ENCODE measurements at places on chromosomes 13 and 19. TPM values are rescaled to one million over a fixed set of nuclear protein-coding genes. Genes with fewer than 3 reads are reported as not detected.
A peak's percentile ranks its signal among the peaks of the same experiment; 100 is the strongest.

DNA sequence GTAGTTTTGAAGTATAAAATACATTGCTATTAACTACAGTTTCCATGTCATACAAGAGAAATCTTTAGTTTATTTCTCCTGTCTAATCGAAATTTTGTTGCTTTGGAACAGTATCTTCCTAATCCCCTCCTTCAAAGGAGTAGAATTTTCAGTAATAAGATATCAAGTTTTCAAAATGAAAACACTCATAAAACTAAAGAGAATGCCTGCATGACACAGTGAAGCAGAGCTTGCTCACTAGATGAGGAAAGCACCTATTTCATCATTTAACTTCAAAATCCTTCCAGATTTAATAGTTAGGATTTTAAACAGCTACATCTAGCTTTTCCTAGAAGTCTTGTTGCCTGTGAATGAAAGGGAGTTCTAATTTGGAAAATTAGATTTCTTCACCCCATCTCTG, 80.8 kb downstream of the TNFSF11 start:
- DNase-seq: peak; percentile 43

DNA sequence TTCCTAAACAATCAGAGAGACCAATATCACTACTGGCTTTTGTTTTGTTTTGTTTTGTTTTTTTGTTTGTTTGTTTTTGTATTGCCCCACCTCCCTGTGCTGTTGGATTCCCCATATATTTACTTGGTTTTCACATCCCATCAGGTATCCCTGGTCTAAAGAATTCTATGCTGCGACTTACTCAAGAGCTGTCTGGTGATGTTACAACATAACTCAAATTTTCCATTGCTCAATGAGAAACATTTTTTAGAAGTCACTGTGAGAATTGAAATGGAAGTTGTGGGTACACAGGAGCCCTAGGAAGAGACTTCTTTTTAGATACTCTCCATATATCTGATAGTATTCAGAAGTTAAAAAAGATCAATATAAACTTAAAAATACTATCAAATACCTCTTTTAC, 181.4 kb downstream of the KLF5 start:
- DNase-seq: no peak

DNA sequence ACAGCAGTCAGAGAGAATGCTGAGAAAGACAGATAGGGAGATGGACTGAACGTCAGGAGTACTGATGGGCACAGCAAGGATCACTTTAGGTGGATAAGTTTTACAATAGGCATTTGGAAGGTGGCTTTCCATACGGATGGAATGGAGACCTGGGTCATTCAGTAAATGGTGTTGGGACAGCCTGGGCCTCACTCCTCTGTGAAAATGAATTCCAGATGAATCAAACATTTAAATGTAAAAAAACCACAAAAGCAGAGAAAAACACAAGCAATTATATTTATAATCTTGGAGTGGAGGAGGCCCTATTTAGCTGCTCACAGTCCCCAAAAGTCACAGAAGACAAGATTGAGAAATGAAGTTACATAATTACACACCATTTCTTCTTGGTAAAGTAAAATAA, 4.7 kb downstream of the IL17D start:
- DNase-seq: peak; percentile 28

DNA sequence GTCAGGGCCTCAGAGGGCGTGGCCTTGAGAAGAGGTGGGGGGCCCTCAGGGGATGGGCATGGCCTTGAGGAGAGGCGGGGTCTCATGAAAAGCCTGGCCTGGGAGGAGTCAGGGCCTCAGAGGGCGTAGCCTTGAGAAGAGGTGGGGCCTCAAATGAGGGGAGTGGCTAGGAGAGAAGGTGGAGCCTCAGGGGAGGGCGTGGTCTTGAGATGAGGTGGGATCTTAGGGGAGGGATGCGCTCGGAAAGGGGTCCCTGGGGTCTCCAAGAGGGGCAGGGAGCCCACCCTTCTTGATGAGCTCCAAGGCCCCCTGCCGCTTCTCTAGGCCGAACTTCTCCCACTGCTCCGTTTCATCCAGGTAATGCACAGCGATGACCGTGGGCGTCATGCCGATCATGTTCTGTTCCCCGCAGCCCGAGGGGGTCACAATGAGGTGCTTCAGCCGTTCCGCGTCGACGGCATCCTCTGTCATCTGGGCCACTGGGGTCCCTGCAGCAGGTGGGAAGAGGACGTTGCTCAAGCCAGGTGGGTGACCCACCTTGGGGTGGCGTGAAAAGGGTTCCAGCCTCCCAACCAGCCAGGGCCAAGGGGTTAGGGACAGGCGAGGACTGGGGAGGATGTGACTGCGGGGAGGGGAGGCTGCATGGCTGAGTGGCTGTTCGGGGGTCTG, 24.3 kb upstream of the TNFSF14 start:
- DNase-seq: no peak

INSR gene
- 11.7 TPM for total RNA-seq

RCBTB2 gene
- 20.4 TPM for total RNA-seq

GRCh38 chr19:33606556-33606955, 15.2 kb upstream of the CHST8 start:
- no peak for DNase-seq

SOX1 gene
- not detected for total RNA-seq

DNA sequence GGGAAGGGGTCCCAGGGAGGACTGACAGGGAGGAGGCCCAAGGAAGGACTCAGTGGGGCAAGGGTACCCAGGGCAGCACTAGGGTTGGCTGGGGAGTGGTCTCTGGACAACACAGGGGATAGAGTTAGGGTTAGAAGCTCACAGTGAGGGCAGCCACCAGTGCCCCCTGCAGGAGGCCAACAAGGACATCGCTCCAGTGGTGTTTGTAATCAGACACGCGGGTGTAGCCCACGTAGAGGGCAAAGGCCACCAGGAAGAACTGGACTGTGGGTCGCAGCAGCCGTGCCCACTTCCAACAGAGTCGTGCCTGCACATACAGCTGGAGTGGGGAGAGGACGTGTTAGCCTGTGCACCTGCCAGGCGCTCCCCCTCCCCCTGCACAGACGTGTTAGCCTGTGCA, 9.2 kb downstream of the PLPP2 start:
- no peak for DNase-seq

DNA sequence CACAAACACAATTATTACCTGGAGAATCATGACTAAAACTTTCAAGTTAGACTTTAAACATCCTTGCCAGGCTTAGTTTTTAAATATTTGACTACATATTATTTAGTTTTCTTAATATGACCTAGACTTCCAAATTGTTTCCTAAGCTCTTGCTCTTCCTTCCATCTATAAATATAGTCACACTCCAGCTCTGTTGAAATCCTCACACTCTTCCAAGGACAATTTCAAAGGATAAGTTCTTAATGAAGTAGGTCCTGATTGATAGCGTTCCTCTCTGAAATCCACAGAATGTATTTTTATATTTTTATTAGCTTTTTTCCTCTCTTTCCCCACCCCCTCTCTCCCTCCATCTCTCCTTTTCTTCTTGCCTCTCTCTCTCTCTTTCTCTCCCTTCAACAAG, 1074.1 kb upstream of the PCDH20 start:
- DNase-seq: no peak

Data from GM23248 (cell line).